ENCODE measurements at places on chromosomes 5 and 9.
A peak's percentile ranks its signal among the peaks of the same experiment; 100 is the strongest.

DNA sequence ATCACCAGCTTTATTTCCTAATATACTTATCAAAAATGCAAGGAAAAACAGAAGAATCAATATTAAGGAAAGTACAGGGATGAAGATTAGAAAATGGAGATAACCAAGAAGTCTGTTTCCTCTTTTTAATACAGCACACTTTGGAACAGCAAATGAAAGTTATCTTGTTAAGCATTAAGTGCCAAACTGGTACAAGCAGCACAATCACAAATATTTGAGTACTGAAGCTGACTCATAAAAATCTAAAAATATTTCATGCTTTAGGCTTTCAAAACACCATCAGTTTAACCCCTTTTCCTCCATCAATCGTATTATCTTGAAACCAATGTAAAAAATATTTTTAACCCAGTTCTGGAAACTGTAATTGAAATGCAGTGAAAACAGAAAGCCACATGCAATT is 2.7 kb downstream of the FBXW11 start:
- DNase-seq, result no peak

DNA sequence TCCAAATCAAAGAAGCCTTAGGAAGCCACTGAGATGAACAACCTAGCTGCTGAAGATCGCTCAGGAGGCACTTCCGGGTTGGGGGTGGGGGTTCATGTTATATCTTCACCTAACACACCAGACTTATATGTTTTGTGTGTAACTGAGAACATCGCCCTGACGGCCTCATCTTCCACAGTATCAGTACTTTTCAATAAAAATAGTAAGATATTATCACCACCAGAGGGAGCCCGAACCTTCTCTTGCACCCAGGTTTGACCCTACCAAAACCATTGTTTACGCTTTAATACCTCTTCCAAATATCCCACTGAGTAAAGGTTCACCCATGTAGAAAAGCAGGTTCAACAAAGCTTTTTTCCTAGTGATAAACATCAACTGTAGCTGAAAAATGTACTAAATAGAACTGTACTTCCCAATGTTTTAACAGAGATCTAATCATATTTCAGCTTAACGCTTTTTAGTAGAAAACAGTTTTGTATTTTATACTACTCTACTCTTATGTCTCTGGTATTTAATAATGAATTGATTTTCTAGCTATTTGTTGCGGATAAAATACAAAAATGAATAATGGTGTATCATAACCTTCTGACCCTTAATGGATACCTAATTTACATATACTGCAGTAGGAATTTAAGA is 244.0 kb downstream of the EPB41L4A start:
- DNase-seq, result peak; percentile 44

DNA sequence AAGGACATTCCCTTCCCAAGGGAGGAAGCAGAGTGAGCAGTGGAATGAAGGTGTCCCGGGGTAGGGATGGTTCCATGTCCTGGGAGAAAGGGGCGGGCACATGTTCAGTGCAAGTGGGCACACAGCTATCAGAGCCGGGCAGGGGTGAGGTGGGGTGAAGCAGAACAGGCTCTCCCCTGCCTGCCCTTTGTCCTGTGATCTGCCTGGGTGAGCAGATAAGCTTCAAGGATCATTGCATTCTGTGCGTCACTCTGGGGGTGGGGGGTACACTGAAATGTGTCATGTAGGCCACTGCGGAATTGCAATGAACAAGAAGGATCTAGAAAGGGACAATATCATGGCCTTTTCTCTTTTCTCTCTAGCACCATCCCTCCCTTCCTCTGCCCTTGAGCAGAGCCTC is 61.7 kb upstream of the SHB start:
- no peak for DNase-seq

DNA sequence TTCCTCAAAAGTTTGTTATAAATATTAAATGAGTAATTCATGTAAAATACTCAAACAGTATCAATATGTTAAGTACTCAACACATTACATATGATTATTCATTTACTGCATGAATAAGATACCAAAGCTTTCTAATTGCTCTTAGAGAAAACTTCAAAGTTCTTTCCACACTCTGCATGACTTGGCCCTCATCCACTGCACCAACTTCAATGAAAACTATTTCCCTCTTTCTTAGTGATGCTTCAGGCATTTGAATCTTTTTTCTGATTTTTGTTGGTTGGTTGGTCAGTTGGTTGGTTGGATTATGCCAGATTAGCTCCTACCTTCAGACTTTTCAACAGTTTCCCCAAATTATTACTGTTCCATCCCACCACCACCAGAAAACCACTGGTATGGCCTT is 314.7 kb upstream of the RGMB start:
- DNase-seq, result no peak

DNA sequence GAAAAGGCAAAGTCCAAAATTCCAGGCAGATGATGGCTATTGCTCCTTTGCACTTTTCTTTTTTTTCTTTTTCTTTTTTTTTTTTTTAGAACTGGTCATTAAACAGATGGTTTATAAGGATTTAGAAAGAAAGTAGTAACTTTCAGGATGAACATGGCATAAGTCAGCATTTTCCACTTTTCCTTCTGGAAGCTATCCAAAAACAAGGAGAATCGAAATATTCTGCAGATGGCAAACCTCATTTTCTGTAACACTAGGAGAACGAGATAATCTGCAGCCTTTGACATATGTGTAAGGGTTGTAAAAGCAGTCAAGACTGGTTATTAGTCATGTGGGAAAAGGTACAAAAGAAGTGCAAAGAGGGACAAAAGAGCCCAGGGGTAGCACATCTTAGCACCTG is 69.1 kb upstream of the PUM3 start:
- no peak for DNase-seq

DNA sequence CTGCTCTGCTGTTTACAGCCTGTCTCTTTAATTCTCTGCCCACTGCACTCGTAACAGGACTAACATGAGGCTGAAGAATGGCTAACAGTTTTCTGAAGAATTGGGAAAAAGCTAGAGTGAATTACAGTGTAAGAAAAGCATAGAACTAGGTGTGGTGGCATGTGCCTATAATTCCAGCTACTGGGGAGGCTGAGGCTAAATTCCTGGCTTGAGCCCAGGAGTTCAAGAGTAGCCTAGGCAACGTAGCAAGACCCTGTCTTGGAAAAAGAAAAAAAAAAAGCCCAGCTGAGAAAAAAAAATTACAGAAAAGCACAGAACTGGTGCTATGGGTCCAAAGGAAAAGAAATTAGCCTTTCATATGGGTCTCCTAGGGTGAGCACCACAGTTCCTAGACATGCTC is 13.9 kb upstream of the UHRF2 start:
- no peak for DNase-seq

DNA sequence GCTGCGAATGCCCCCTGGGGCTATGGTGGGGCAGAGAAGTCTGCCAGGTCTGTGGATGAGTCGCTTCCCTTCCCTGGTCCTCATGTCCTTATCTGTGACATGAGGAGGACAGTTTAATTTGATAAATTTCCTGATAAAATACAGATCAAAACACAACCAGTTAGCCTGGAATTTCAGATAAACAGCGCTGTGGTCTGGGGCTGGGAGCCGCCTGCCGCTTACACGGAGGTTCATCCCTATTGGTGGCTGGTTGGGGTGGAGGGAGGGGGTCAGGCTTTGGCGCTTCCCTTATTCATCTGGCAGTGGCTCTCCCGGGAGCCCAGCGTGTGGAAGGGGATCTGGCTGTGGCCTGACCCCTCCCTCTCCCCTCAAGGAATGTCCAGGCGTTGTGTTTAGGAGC is 17.9 kb downstream of the CRB2 start:
- peak; percentile 66 for DNase-seq

DNA sequence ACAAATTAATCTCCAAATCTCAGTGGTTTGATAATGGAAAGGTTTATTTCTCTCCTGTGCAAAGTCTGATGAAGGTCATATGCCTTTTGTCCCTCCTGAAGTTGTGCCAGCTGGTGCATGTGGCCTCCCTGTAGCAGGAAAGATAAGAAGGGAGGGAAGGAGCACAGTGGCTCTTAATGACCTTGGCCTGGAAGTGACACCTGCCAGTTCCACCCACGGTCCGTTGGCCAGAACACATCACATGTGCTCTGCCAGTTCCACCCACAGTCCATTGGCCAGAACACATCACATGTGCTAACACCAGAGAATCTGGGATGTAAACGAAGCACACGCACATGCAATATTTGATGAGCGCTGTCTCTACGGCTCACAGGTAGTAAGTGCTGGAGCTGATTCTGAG is 130.9 kb downstream of the DOCK2 start:
- DNase-seq, result no peak

- DNase-seq, result no peak
These were observed 9.5 kb downstream of the SHC3 start for GRCh38 chr9:89168901-89169813.

GRCh38 chr5:135162661-135163265 is 128.7 kb upstream of the PITX1 start:
- no peak for DNase-seq

Data from SJCRH30 (cell line).